ENCODE measurements at places on chromosomes 4 and X.

- peak; percentile 0 for ATAC-seq
Observed at GRCh38 chr4:1869530-1870327, 1.5 kb upstream of the NSD2 start.

- no peak for ATAC-seq
Observed at GRCh38 chr4:858831-859451, 33.0 kb upstream of the CPLX1 start.

GRCh38 chrX:38260231-38260630 is 39.6 kb upstream of the SRPX start:
- ATAC-seq: no peak

DNA sequence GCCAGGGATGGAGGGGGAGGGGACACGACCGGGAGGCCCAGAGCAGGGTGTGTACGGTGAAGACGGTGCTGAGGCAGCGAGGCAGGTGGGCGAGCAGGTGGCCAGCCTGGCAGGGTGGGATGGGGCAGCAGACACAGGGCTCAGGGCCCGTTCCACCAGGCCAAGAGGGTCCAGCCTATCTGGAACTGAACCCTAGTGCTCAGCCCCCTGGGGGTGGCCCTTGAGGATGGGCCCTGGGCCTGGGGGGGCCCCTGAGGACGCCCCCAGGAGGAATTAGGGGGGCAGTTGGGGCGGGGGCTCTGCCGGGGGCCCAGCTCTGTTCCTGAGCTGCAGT is 3.0 kb upstream of the HGFAC start:
- no peak for ATAC-seq

- peak; percentile 34 for ATAC-seq
Observed at GRCh38 chrX:51155157-51155556, 177.5 kb upstream of the NUDT10 start.

GRCh38 chr4:142110136-142110535 is 473.8 kb downstream of the IL15 start:
- ATAC-seq: no peak

DNA sequence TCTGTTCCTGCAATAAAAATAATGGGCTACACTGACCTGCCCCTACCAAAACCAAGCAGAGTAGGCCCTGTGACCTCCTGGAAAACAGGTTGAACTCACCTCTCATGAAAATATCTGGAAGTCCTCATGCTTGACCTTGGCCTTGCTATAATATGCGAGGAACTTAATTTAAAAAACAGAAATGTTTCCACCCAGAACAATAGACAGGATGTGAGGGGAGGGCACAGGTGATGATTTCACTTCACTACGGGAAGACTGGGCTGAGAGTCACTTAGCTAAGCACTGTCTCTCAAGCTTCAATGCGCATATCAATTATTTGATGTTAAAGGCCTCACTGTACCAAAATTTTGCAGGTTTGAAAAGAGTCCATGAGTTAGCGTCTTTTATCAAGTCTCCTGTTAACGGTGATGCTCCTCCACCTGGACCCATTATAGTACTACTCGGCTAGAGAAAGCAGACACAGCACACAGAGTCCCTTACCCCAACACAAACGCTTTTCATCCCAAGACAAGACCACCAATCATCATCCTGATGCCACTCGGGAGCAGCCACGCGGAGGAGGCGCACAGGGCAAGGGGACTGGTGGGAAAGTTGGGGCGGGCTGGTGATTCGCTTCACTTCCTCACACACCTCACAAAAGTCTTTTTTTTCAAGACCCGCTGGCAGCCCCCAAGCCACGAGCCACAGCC is 25.9 kb downstream of the ZNF721 start:
- no peak for ATAC-seq

DNA sequence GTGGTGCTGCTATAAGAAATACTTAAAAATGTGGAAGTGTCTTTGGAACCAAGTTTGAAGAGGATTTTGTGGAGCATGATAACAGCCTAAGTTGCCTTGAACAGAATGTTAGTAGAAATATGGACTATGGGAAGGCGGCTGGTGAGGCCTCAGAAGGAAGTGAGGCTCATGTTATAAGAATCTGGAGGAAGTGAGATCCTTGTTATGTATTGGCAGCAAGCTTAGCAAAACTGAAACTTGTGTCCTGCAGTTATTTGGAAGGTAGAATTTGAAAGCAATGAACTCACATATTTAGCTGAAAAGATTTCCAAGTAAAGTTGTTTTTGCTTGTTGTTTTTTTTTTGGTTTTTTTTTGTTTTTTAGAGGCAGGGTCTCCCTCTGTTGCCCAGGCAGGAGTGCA is 13.6 kb upstream of the MED14 start:
- ATAC-seq: no peak

DNA sequence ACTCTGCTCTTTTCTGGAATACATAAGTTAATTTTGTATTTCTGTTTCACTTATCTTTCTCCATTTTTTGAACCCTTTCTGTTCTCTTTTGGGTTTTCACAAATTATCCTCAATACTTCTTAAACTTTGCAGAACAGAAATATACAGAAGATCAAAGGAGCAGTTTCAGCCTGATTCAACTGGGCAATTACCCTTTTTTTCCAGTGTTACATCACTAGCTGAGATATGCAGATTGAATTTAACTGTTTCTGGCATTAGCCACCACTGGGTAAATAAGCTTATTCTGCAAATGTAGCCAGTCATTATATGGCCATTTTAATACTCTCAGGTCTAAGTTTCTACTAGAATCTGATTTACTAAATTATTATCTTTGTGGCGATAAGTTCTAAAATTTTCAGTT is 66.9 kb upstream of the GRID2 start:
- no peak for ATAC-seq

DNA sequence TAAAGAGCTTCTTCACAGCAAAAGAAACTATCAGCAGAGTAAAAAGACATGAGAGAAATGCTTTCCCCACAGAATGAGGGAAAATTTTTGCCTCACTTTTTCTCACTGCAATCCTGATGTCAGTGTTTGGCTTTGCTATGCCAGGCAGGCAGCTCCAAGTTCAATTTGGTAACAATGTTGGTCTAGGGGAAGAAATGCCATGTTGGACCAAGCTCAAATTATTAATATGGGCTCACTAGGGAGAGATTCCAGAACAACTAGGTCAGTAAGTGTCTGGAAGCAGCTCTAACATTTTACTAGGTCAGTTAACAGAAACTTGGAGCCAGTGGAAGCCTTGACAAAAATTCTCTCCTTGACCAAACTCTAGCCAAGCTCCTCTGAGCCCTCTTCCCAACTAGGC is 95.4 kb downstream of the NAF1 start:
- ATAC-seq: no peak

DNA sequence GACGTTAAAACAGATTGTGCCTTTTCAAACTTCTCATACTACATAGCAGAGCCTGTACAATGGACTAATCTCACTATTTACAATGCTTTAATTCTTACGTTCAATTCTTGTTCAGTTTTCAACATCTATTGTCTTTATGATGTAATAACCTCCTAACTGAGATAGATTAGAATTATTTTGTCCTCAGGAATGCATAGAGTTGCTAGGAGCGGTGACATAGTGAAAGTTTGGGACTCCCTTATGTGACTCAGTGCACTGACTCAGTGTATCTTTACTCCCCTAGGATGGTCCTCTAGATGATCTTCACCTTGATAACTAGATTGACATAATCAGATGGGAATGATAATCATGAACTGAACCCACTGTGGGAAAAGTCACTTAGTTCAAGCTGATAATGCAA is 151.5 kb downstream of the VEGFC start:
- no peak for ATAC-seq

DNA sequence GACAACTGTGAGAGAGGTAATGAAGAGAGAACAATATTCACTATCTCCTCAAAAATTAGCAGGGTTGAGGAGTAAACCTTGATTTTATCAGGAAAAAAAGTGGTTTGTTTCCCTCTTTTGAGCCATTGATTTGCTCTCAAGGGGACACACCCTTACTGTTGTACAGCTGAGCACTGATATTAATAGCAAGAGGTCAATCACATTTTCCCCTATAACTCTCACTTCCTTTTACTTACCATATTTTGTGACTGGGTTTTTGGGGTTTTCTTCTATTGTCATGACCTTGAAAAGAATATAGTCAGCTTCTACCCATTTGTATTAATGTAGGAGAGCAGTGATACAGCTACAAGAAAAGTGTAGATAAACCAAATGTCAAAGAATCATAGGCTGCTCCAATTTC is 70.2 kb upstream of the LONRF3 start:
- ATAC-seq: no peak

- ATAC-seq: no peak
Observed at GRCh38 chrX:68909945-68910344, 81.1 kb downstream of the EFNB1 start.

- no peak for ATAC-seq
Observed at GRCh38 chr4:156970501-156971164, 966 bp downstream of the PDGFC start.

GRCh38 chr4:185956544-185956940 is 112.4 kb upstream of the TLR3 start:
- no peak for ATAC-seq

- ATAC-seq: peak; percentile 69
Observed at GRCh38 chr4:26130173-26130572, 190.6 kb upstream of the RBPJ start.

DNA sequence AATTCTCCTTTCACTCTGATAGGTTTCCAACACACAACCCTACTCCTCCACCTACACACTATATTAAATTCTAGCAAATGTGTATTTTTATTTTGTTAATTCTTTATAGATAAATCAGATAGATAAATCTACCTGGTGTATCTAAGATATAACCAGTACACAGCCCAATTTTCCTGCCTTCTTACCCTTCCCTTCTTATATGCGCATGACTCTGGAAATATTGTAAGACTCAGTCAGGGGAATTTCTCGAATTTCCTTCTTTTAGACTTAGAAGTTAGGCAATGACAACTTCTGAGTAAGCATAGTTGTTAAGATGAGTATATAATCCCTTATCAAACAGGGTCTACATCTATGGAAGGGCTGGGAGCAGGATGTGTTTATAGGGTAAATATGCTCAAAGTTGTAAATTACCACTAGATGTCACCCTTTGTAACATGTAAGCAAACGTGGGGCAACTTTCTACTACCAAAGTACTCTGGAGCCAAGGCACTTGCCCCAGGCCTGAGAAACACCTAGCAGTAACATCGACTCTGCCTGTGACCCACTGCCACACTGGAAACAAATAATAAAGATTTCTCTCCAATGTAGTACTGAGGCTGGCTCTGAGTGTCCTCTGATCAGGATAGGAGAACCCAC is 444.7 kb downstream of the IQCM start:
- no peak for ATAC-seq

- ATAC-seq: no peak
Observed at GRCh38 chr4:13327991-13328390, 156.1 kb downstream of the RAB28 start.

DNA sequence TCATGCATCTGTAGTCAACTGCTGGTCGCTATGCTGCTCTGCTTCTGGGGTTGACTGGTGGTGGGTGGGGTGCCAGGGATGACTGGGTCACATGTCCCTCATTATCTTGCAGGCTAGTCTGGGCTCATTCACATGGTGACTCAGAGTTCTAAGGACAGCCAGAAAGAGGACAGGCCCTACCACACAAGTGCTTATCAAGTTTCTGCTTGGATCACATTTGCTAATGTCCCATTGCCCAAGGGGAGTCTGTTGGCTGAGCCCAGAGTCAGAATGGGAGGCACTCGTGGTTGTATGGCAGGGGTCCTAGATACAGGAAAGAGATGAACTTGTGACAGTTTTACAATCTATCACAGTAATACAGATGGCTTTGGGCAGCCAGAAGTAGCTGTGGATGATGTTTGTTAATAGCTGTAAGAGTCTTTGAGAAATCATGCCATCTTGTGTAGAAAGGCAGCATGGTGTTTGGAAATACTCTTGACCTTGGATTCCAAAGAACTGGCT is 221.3 kb downstream of the GPAT3 start:
- no peak for ATAC-seq

- peak; percentile 88 for ATAC-seq
Observed at GRCh38 chr4:74632634-74633033, 161.7 kb downstream of the BTC start.

GRCh38 chr4:27684610-27685011 is 824.0 kb downstream of the STIM2 start:
- ATAC-seq: no peak

DNA sequence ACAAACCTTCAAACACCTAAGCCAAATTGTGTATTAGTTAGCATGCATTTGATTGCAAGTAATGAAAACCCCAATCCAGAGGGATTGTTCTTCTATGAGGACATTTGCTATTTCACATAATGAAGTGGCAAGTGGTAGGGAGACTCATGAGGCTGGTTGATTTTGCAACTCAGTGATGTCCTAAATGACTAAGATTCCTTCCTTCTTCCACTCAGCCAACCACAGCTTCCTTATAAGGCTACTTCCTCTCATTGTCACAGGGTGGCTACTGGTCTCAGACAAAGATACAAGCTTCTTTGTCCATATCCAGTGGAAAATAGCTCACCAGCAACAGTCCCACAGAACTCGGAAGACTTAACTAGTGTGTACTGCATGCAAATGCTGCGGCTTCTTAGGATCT is 5.3 kb upstream of the OTC start:
- peak; percentile 78 for ATAC-seq

DNA sequence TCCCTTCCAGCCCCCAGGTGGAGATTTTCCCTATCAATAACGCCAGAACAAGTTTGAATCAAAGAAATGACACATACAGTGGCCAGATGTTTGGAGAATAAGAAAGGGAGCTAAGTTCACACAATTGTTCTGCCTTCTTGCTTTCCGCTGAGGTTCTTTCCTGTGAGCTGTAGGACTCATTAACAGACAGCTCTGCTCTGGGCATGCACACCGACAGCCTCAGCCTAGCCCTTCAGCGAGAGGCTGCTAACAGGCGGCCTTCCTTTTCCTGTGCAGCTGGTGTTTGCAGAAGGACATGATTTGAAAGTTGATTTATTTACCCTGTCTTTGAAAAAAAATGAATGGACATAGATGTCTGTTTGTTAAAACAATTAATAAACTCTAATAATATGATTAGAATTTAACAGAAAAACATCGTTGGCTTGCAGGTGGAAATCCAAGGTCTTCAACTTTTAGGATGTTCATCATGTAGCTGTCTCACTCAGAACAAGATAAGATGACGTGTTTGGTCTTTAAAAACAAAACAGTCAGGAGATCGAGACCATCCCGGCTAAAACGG is 183.3 kb downstream of the KDR start:
- peak; percentile 81 for ATAC-seq

All from activated T-helper 17 cell treated with anti-CD3 and anti-CD28 coated beads, Interleukin-2, amount 50 U/mL, for 72 hours (primary cell).